ENCODE measurements at places on chromosomes 6 and 20.

DNA sequence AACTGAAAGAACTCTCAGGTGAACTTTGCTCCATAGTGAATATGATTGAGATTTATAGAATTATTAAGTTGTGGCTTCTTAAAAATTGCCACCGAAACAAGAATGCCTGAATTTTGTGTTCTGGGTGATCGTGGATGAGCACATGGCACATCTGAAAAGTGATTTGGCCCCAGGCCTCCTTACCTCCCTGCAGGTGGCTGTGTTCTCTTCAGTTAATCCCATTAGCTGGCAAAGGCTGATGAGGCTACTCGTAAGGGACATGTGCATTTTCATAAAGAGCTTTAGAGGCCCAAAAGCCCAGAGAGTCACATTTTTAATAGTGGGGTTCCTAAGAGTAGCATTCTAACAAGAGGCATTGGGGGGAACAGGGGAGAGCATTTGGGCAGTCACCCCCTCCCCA lies 22.6 kb downstream of the GNAS start:
- DNase-seq: no peak

DNA sequence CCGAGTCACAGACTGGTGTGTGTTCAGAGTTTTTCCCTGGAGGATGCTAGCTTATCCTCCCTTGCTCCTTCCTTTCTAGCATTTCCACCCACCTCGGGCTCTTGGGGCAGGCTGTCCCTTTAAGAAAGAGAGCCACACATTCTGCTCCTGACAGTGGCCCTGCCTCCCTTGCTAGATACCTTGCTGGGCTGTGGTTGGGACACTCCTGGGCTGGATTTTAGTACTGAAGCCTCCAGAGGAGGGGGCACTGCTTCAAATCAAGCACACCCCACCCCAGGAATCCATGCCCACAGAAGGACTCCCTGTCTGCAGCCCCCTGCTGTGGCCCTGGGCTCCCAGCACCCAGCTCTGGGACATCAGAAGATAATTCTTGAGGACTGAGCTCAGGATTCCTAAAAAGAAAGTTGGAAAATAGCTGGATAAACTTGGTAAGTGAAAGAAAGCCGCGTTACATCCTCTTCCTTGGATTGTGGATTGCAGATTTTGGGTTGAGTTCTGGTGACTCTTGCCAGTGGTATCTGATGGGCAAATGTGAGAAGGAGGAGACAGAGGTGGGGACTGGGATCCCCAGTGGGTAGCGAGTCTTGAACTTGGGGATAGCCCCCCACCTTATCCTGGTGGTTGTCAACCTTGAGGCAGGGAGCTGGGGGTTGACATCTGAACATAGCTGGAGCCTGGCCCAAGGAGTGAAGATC lies 29.0 kb downstream of the DAAM2 start:
- DNase-seq: no peak

GRCh38 chr20:33362898-33363297 lies 38.4 kb downstream of the CDK5RAP1 start:
- DNase-seq: no peak

DNA sequence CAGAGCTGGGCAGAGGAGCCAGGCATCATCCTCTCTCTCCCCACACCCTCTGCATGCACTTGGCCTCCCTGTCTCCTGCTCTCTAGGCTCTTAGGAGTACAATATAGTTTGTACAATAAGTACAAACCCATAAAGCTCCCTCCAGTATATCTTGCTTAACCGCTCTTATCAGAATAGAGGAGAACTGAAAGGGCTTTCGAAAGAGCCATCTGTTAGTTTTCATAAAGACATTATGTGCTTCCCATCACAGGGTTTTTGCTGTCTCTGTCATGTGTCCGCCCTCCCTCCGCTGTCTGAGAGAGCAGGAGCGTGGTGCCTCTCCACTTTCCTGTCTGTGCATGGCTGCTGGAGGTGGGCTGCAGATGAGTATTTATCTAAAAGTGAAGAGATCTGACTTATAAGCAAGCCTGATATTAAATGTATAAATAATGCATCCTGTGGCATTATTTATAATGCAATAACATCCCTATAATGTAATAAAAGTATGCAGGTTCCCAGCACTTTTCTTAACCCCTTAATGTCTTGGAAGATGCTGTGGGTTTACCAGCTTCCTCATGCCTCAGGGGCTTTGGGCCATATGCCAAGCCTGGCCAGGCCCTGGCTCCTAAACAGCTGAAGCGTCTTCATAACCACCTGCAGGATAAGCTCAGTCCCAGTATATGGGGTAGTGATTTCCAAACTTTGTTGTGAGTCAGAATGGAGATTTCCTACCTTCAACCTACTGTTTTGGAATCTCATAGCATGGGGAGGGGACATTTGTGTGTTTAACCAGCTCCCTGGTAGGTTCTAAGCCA lies 297.1 kb downstream of the DHX35 start:
- no peak for DNase-seq

DNA sequence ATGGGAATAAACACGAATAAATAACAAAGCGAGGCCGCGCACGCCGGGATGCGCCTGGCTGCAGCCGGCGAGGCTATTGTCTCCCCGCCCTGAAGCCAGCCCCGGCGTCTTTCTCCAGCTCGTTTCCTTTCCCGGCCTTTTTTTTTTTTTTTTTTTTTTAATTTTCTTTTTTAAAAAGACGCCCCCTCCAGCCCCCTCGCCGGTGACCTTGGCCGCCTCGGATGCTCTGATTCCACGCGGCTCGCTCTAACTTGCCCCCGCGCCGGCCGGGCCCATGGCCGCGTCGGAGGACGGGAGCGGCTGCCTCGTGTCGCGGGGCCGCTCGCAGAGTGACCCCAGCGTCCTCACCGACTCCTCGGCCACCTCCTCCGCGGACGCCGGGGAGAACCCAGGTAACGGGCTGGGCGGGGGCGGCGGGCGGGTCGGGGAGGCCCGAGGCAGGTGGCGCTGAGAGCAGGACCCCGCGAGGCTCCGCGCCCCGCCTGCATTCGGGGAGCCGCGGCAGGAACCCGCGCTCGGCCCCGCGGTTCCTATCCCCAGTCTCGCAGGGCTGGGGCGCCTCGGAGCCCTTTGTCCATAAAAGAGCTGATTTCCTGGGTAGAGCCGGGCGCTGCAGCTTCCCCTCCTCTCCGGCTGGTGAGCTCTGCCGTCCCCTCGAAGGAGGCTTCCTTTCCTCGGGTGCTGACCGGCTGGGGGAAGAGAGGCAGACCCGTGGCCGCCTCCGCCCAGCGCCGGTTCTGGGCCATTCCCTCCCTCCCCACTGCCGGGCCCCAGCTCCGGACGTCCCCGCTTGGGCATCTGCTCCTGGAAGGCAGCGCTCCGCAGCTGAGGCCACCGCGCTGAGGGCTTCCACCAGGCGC lies 631 bp downstream of the PHACTR3 start:
- peak; percentile 19 for DNase-seq

GRCh38 chr6:100809346-100809745 lies 71.8 kb downstream of the ASCC3 start:
- DNase-seq: no peak

DNA sequence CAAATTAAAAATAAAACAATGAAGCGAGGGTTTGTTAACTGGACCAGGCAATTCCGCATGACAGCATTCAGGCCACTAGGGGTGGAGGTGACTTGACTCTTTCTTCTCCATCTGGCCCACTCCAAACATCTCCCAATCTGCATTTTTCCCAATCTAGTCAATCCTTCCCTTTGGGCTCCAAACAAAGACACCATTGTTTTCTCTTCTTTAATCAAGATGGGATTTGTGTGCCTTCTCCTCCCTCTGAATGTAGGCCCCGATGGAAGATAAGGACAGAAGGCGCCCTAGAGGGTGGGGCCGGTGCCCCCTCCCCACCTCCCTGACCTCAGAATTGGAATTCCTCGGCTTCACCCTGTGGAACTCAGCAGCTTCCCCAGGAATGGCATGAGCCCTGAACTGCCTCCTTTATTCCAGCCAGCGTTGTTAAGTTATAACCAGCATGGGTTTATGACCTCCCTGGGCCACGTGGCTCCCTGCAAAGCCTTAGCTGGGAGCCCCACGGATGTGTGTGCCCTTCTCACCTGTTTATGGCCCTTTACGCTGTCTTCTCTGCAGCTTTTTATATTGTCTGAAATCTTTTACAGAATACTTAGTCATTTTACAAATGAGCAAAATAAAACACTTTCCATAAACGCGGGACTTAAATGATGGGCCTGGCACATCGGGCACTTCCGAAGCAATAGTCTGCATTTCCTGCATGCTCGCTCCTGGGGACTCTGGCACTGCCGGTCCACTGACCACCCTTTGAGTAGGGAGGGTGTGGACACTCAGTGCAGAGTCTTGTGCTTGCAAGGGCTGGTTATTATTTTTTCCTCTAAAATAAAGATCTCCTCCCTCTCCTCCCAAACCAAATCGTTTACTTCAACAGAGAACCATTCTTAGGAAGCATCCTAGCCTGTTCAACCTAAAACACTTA lies 24.5 kb downstream of the OVOL2 start:
- no peak for DNase-seq

DNA sequence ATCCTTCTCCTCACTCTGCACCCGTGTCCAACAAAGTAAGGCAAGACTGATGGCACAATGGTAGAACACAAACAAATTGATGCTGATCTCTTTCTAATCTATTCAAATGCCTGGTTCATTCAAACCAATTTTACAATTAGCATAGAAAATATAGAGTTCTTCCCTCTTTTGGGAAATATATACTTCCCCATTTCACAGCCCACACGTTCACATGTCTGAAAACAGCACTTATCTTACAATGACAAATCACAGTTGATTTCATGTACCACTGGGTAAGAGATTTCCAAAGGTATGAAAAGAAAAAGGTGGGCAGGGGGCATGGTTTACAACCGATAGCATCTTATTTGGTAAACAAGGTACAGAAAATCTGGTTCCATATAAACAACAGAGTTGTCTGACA lies 137.6 kb downstream of the RNGTT start:
- no peak for DNase-seq

GRCh38 chr6:33957892-33958525 lies 154.2 kb upstream of the MLN start:
- no peak for DNase-seq

DNA sequence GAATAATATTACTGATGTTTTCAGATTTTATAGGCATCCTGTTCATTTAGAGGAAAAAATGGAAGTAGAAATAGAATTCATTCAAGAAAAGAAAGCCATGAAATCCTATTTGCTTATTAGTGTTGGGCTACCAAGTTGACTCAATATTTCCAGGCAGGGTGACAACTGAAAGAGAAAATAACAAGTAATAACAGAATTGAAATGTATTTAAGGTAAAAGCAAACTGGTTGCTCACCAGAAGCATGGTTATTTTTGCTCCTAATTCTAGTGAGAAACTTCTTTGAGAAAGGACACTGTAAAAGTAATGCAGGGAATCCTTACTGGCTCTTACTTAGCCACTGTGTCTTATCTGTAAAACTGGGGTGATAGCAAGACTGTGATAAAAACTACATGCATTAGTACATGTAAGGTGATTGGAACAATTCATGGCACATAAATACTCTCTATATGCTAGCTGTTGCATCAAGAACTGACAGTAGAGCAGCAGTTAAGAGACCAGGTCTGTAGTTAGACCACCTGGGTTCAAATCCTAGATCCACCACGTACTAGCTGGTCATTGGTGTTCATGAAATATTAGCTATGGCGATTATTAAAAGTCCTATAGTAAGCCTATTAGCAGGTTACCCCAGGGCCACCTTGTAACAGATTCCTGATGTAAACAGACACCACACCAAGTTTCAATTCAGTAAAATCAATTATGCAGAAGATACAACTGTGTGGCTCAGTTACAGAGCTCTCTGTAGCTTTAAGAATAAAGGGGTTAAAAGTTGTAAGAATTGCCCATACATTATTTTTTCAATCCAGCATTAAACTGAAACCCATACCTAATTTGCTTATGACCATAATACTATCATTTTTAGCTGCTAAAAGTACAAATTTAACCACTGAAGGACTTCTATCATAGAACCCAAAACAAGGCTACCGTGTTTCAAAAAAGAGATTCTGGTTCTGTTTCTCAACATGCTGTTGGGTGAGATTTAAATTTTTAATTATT lies 159.2 kb upstream of the COL21A1 start:
- peak; percentile 29 for DNase-seq

DNA sequence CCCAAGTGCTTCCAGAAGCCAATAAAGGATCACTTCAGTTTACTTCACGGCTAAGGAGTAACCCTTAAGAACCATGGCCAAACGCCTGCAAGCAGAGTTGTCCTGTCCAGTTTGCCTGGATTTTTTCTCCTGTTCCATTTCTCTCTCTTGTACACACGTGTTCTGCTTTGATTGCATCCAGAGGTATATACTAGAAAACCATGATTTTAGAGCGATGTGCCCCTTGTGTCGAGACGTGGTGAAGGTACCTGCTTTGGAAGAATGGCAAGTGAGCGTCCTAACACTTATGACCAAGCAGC lies 2.5 kb downstream of the RFPL4B start:
- no peak for DNase-seq

All from hindlimb muscle (tissue), 1 donor.